ENCODE measurements at places on chromosomes 5 and 9.

GRCh38 chr9:101791533-101791932 lies 53.1 kb upstream of the GRIN3A start:
- DNase-seq = no peak

GRCh38 chr9:34197756-34198711 lies 19.2 kb downstream of the UBAP1 start:
- DNase-seq = no peak

DNA sequence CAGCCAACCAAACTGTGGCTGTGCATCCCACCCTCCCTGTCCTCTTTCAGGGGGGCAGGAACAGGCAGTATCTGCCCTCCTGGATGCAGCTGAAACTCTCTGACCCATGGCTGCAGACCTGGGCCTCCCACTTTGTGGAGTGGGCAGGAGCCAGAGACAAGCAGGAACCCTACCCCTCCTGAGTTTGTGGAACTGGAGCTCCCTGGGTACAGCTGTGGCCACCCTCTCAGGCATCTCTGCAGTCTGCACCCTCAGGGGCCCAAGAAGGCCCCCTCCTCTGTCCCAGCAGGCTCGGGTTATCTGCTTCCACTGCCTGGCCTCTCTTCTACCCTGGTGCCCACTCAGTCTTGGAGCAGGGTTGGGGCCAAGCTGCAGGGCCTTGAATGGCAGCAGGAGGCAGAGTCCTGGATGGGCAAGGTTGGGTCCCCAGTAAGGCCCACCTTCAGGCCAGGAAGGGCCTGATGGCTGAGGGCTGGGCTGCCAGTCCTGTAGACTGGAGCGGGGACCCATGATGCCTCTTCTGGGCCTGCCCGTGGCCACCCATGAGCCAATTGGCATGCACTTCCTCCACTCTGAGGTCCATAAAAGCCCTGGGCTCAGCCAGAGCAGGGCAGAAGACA lies 619.9 kb downstream of the KIF4B start:
- no peak for DNase-seq

- DNase-seq = no peak
These were observed 319.9 kb downstream of the SPOCK1 start for GRCh38 chr5:137179203-137179602.

DNA sequence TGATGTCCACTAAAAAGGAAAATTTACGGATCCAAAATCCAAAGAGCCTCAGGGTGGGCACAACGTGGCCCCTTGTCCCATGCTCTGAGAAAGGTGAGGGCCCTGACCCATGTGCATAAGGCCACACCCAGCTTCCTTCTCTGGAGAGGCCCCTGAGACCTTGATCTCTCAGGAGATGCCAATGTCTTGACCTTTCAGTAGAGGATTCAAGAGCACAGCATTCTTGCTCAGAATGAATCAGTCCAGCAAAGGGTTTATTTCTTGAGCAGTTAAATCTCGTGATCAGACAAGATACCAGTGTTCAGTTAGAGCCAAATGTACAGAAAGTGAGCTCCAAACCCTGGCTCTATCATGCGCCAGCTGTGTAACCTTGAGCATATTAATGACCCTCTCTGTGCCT lies 115.9 kb upstream of the DAPK1 start:
- no peak for DNase-seq

DNA sequence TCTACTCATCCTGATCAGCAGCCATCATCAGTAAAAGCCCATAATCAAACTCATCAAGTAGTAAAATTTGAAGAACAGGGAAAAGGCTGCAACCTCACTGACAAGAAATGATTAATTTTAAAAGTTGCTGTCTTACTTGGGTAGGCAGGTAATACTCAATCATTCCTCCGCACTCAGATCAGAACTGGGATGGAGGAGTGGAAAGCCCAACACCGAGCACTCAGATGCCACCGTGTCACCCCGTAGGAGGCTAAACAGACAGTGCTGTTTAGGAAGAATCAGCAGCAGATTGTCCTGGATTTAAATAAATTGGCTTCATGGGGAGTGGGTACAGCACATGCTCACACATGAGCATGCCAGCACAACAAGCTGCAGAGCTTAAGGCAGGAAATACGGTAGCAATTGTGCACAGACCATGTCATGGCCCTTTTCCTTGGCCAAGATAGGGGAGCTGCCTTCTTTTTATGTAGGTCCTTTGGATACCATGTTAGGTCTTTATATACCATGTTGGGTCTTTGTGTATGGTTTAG lies 92.6 kb upstream of the CDH6 start:
- no peak for DNase-seq

DNA sequence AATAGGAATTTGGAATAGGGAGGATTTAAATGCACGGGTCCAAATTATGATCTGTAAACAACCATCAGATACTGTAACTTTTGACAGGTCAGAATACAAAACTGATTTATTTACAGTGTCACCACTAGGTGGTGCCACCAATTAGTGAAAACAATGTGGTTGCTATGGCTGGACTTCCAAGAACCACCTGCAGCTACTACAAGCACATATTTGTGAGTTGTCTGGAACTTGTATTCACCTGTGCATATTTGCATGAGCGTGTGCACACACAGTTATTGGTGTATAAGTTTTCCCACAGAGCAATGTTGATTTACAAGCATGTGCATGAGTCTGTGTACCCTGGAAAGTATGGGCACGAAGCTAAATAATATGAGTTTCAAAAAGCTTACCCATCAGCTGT lies 3.0 kb upstream of the HRCT1 start:
- no peak for DNase-seq

All from fibroblast of skin of left biceps (primary cell).